ENCODE measurements at places on chromosomes 1 and 21.

DNA sequence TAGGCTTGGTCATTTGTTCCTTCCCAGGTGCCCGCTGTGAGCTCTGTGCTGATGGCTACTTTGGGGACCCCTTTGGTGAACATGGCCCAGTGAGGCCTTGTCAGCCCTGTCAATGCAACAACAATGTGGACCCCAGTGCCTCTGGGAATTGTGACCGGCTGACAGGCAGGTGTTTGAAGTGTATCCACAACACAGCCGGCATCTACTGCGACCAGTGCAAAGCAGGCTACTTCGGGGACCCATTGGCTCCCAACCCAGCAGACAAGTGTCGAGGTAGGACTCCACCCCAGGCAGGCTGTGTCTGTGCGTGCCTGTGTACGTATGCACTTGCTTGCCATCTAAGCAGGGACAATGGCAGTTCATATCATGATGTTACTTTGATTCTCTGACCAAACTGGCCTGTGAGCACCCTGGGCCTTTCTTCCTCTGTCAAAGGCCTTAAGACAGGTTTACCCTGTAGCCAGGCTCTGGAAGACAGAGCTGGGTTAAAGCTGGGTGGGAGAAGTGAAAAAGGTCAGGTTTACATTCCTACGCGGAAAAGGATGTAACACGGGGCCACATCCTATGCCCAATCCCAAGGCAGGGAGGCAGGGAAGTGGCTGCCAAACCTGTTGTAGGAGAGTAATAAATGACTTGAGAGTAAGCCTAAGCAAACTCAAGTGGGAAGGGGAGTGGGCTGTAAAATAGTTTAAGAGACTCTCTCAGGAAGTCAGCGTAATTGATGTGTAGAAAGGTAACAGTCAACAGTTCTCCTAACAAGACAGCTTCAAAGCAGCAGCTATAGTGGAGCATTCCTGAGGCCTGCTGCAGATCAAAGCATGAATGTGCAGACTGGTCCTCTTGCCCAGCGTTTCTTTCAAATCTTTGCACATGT lies 42.5 kb downstream of the LAMC2 start:
- DNase-seq, result no peak

GRCh38 chr1:34713443-34713842 lies 41.4 kb upstream of the GJB5 start:
- DNase-seq, result no peak

DNA sequence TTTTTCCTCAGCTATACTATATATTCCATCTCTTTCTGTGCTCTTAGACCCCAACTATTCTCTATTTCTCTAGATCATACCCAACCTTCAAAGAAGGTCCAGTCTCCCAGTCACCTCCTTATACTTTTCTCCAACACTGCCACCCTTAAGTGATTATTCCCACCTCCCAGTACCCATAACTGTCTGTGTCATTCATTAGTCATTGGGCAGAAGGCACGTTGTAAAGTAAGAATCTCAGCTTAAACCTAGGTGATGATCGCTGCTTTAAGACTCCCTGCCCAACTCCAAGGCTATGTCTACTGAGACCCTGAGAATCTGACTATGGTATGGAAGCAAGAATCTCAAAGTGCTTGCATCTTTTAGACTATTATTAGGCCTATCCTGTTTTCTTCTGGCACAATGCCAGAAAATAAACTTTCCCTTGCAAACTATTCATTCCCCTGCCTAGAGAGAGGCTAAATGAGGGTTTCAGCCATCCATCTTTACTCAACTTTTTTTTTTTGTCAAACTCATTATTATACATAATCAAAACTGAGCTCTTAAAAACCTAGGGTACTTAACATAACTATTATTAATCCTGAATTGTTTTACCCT lies 174.3 kb upstream of the DPT start:
- no peak for DNase-seq

- DNase-seq, result no peak
Measured at GRCh38 chr1:205500240-205501233, 3.9 kb upstream of the CDK18 start.

- no peak for DNase-seq
Measured at GRCh38 chr1:43854473-43854872, 79.1 kb upstream of the ARTN start.

GRCh38 chr21:38986406-38986805 lies 180.7 kb downstream of the ETS2 start:
- no peak for DNase-seq

GRCh38 chr1:150596095-150596892 lies 16.9 kb upstream of the MCL1 start:
- no peak for DNase-seq

- DNase-seq, result no peak
Measured at GRCh38 chr1:174953285-174954072, 46.3 kb upstream of the CACYBP start.

GRCh38 chr1:241611736-241612135 lies 28.4 kb downstream of the CHML start:
- no peak for DNase-seq

DNA sequence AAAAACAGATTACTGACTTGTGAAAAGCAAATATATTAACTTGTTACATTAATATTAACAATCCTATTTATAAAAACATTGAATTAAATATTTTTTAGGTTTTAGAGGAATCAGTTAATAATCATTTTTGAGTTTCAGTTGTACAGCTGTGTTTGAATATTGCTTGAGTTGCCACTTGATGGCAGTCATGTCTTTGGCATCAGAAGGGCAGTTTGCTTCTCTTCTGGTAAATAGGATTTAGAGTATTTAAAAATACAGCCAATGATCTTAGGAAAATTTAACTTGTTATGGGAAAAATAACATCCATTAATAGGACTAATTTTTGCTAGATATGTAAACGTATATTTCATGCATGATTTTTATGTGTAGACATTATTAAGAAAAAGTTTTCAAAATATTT lies 234.1 kb downstream of the NCAM2 start:
- DNase-seq, result no peak

DNA sequence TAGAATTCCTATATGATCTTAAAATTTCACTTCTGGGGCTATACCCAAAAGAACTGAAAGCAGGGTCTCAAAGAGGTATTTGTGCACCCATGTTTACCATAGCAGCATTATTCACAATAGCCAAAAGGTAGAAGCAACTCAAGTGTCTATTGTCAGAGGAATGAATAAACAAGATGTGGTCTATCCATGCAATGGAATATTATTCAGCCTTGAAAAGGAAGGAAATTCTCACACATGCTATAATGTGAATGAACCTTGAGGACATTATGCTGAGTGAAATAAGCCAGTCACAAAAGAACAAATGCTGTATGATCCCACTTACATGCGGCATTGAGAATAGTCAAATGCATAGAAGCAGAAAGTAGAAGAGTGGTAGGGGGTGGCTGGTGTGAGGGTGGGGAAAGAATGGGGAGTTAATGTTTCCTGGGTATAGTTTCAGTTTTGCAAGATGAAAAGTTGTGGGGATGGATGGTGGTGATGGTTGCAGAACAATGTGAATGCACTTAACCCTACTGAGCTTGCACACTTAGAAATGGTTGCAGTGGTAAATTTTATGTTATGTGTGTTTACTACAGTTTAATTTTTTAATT lies 122.4 kb downstream of the TOMM20 start:
- no peak for DNase-seq

- DNase-seq, result no peak
Measured at GRCh38 chr1:90000934-90001676, 6.2 kb downstream of the ZNF326 start.

GRCh38 chr1:218481116-218481775 lies 136.1 kb downstream of the TGFB2 start:
- no peak for DNase-seq

DNA sequence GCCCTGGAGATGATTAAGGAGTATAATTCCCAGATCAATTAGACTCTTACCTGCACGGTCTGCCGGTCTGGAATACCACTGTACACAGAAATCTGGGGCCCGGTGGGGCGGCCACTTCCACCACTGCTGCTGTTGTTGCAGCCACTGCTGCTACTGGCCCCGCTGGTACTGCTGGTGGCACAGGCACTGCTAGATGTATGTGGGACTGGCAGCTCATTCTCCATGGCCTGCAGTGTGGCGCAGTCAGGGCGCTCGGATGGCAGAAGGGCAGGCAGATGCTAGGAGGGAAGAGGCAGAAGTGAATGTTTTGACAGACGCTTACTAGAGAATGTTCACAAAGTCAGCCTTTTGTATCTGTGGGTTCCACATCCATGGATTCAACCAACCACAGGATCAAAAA lies 54.4 kb upstream of the A3GALT2 start:
- no peak for DNase-seq

DNA sequence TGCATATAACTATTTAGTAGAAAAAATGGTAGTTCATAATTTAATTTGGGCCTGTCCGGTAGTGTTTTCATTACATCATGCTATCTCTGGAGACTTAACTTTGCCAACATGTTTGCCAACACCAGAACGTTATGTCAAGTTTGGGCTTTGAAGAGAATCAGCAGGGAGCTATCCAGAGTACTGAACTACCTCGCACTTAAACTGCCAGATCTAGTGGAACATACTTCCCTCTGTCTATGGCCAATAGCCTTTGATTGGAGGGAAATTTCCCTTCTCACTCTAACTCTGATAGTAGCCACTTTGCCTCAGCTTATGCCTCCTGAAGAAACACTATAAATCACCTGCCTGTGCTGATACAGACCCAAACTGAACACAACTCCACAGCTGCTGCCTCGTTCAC lies 10.0 kb downstream of the LRRC53 start:
- no peak for DNase-seq

GRCh38 chr21:46354518-46354917 lies 30.6 kb downstream of the PCNT start:
- DNase-seq, result no peak

DNA sequence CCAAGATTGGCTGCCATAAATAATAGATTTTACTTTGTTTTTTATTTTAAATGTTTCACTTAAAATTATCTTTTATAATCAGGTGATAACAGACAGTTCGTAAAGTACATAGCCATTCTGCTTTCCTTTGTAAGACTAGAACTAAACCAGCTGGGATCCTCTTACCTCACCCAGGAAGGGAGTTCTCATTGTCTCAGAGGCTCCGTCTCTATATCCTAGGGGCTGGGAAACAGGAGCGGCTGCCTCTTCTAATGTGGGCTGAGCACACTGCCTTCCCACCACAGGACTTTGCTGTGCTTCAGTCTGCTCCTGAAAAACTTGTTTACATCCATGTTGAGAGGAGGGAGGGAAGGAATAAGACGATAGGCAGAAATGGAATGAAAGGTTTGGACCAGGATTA lies 45.6 kb upstream of the PGD start:
- DNase-seq, result no peak

DNA sequence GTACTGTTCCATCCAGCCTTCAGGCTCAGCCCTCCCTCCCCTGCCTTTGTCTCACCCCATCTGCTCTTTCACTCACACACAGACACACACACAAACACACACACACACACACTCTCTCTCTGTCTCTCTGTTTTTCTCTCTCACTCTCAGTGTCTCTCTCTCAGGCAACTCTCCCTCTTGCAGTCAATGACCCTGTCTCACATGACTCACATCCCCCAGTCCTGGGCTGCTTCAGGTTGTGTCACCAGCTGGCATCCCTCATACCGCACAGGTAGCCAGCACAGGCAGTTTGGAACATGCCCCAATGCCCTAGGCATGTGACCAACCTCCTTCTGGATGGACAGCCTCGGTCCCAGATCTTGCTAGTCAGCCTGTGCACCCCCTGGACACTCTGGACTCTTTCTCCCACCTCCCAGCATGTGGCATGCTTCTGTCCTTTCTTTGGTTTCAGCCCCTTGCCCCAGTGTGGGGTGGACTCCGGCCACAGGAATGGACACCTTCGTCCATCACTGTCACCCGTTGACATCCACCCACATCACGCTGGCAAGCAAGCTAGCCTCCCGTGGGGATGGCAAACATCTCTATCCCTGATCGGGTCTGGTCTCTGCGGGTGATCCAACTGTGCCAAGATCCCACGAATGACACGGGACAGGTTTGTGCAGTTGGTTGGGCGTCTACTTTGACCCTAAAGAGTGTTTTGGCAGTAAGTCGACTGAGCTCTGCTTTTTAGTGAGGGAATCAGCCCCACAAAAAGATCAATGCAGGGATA lies 23.4 kb upstream of the FCGR2A start:
- no peak for DNase-seq

DNA sequence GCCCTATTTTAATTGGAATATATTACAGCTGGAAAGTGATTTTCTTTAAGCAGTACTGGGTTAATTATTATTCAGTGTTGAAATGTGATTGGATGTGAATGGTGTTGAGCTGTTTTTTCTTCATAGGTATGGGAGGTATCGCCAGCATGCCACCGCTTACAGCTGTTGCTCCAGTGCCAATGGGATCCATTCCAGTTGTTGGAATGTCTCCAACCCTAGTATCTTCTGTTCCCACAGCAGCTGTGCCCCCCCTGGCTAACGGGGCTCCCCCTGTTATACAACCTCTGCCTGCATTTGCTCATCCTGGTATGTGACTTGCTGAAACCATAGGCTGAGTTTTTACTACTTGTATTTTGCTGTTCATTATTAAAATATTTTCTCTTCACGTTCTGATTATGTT lies 107.7 kb downstream of the ITSN1 start:
- DNase-seq, result no peak

DNA sequence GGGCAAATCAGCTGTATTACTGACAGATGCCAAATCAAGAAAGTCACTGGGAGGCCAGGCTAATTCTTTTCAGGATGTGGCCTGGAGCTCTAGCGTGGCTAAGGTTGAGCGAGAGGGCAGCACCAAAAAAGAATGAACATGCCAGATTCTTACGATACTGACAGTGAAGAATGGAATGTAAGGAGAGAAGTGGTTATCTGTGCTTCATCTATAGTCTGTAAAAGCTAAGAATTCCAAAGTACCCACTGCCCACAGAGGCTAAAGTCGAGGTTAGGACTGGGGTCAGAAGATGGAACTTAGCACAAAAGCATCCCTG lies 32.7 kb downstream of the TFAP2E start:
- DNase-seq, result no peak

- DNase-seq, result no peak
Measured at GRCh38 chr1:64701886-64702285, 43.0 kb upstream of the RAVER2 start.

DNA sequence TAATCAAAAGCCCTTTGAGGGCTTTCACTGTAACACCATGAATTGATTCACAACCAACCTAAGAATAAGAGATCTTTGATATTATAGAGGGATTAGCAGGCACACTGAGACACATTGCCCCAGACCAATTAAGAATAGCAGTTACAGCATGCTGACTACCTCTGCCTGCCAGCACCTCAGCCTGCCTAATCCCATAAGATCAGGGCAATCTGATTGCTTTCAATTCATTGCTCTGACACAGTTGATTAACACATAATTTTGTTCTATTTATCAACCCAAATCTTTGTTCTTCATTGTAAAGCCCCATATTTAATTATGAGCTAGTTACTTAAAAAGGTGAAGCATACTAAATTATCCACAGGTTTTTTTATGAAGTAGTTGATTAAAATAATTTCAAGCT lies 548.8 kb upstream of the ZP4 start:
- no peak for DNase-seq

GRCh38 chr21:42646836-42647235 lies 6.6 kb upstream of the PDE9A start:
- no peak for DNase-seq

Data from DMS79 (cell line).